ENCODE measurements at places on chromosomes 7 and 10.
A peak's percentile ranks its signal among the peaks of the same experiment; 100 is the strongest.

GRCh38 chr7:137882261-137882668, 35.5 kb upstream of the DGKI start:
- DNase-seq, result no peak

GRCh38 chr10:8006274-8006999, 48.1 kb upstream of the GATA3 start:
- no peak for DNase-seq

DNA sequence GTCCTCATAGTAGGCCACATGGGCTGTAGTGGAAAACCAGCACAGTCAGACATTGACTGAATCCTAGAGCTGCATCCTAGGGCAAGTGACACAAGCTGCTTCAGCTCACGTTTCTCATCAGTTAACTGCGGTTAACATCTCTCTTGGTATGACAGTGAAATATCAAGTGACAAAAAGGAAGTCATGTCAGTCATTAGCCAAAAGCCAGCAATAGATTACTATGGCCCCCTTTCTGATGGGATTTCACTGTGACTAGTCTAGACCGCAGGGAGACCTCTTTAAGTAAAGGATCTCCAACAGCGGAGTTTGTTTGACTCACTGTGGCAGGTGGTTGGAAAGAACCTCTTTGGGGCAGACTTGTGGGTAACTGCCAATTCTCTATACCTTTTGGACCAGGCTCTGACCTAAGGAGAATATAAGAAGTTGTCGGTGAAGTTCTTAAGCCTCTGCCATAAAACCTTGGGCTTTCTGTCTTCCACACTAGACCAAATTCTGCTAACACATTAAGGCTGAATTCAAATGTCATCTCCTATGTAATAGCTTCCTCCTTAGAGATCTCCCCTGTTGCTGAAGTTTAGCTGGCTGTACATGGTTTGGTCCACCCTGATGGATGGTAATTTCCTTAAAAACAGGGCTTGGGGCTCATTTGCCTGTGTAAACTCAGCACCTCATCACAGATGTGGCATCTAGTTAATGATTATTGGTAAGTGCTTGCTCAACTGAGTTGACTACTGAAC, 115.3 kb downstream of the SGMS1 start:
- DNase-seq, result no peak

DNA sequence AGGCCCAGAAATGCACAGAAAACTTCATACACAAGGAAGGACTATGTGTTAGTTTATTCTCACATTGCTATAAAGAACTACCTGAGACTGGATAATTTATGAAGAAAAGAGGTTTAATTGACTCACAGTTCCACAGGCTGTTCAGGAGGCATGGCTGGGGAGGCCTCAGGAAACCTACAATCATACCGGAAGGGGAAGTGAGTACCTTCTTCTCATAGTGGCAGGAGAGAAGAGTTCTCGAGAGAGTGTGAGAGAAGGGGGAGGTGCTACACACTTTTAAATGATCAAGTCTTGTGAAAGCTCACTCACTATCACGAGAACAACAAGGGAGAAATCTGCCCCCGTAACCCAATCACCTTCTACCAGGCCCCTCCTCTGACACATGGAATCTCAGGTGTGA, 16.8 kb upstream of the RAMP3 start:
- no peak for DNase-seq

- DNase-seq, result no peak
Measured at GRCh38 chr7:144863320-144863647, 27.4 kb upstream of the TPK1 start.

DNA sequence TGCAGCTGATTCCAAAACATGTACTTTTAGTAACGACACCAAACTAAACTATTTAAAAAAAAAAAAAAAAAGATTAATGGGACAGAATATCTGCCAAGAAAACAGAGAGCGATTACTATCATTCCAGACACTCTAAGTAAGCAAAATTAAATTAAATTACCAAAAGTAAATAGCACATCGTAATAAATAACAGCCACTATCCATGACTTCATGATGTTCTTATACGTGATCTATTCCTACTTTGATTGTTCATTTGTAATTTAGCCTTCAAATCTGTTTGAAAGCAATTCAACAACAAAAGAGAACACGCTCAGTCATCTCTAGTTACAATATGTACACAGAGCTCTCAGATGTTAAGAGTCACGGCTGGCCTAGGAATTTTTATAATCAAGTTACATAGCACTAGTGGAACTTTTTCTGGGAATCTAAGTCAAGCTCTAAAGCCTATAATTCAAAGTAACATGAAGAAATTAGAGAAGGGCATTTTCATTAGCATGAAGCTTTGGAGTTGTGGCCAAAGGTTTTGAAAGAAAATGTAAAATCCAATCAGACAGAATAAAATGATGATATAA, 241.7 kb upstream of the NEBL start:
- no peak for DNase-seq

DNA sequence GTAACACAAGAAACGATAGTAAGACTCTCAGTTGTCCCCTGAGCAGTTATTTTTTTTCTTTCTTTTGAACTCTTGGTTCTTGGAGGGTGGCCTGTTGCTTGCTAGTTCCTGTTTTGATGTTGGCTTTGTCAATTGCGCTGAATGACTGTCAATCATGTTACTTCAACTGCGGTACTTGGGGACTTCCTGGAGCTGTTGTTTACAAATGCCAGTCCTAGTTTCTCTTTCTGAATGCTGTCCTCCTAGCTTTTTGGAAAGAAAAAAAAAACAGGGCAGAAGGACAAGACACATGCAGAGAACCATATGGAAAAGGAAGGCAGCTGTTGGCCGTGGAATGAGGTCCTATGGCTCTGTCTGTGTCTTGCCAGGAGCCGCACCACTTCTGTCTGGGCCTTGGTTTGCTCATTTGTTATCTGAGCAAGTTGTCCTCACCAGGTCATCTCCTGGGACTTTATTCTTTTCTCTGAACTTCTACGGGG, 7.0 kb upstream of the PDCD4 start:
- DNase-seq, result peak; percentile 35

GRCh38 chr7:117281562-117281961, 41.3 kb downstream of the WNT2 start:
- DNase-seq, result no peak

- no peak for DNase-seq
Measured at GRCh38 chr10:84596585-84596984, 268.2 kb downstream of the CCSER2 start.

GRCh38 chr10:76558586-76558985, 1079.0 kb downstream of the KCNMA1 start:
- no peak for DNase-seq

DNA sequence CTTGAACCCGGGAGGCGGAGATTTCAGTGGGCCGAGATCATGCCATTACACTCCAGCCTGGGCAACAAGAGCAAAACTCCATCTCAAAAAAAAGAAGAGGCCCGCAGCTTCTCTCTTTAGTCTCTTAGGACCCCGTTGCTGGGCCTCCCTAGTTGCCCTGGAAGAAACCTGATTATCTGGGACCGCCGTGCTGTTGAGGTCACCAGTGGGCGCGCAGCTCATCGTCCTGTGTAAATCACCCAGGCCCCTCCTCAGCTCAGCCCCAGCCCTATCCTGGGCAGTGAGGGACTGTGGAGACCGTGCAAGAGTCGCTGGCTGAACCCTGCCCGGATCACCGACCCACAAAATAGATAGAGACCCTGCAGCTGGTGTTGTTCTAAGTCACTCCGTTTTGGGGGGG, 85.0 kb downstream of the UNCX start:
- no peak for DNase-seq

GRCh38 chr7:116708248-116708647, 36.3 kb downstream of the MET start:
- DNase-seq, result no peak

GRCh38 chr7:156999958-157000726, 10.3 kb downstream of the MNX1 start:
- DNase-seq, result no peak

DNA sequence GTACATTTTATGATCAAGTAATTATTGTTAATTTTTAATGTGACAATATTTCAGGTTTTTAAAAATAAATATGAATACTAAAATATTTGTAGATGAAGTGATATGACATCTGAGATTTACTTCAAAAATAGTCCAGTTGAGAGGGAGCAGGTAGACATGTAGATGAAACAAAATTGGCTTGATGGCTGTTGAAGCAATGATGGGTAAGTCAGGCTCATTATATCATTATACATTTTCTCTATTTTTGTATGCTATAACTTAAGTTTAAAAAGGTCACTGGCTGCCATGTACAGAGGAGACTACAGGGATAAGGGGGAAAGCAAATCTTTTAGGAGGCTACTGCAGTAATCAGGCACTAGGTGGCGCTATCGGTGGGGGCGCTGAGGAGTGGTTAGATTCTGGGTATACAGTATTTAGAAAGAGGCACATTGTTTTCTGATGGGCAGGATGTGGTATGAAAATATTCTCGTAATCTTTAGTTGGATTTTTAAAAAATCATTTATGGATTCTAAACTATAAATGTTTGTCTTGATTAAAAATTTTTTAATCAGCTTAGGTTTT, 189.8 kb upstream of the IMMP2L start:
- DNase-seq, result peak; percentile 29

DNA sequence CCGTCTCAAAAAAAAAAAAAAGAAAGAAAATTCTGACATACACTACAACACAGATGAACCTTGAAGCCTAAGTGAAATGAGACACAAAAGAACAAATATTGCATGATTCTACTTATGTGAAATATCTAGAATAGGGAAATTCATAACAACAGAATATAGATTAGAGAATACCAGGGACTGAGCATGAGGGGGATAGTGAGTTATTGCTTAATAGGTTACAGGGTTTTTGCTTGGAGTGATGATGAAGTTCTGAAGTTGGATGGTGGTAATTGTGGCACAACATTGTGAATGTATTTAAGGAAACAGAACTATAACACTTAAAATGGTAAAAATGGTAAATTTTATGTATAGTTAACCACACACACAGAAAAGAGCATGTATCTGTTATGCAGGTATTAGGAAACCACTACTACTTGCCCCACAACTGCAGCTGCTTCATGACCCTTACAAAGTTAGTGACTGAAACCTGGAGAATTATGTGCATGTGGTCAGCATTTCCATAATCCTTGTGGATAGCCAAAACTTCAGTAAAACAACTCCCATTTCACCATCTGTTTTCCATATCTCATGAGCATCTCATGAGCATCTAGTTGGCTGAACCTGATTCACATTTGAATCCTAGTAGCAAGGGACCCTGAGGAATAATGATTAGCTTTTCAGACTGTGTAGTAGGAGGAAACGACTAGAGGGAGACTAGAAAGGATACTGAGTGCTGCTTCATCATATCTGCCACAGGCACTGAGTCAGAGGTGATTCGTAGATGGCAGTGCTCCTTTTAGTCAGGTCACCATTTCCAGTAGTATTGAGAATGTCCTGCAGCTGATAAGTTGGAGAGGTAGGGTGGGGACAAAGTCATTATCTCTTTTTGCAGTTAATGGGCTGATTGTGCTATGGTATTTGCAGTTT, 26.3 kb downstream of the SAMD8 start:
- DNase-seq, result no peak

DNA sequence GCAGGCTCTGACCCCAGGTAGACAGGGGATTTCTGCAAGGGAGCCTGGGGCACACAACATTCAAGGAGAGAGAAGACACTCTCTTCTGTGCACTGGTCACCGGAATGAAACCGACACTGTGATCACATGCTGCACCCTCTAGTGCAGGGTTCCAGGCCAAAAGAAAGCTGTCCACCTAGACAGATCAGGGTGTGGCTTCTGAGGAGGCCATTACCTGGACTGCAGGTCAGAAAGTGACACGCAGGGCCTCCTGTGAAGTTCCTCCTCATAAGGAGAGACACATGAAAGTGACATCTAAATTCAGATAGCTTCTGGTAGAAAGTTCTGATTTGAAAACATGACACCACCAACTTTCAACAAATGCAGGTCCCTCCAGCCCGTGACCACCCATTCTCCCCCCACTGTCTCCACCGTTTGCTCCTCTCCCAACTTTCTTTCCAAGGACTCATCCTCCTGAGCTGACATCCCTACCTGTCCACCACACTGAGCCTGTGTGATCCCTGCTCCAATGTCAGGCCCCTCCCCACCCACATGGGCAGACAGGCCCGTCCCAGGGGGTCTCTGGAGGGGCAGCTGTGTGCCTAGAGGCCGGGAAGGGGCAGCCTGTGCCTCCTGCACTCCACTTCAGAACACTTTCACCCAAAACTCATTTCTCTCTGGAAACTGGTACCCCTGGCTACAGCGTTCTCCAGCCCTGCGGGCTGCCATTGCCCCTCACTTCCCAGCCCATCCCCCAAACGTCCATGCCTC, 198.0 kb downstream of the TNS3 start:
- DNase-seq, result no peak

- no peak for DNase-seq
Measured at GRCh38 chr10:102016416-102016815, 39.6 kb downstream of the ARMH3 start.

- no peak for DNase-seq
Measured at GRCh38 chr10:67803588-67804394, 34.2 kb downstream of the DNAJC12 start.

- DNase-seq, result no peak
Measured at GRCh38 chr10:105113666-105114065, 472.6 kb downstream of the SORCS3 start.

GRCh38 chr10:10589540-10590303, 427.9 kb upstream of the CELF2 start:
- no peak for DNase-seq

GRCh38 chr7:71987200-71987767, 424.9 kb downstream of the CALN1 start:
- no peak for DNase-seq

DNA sequence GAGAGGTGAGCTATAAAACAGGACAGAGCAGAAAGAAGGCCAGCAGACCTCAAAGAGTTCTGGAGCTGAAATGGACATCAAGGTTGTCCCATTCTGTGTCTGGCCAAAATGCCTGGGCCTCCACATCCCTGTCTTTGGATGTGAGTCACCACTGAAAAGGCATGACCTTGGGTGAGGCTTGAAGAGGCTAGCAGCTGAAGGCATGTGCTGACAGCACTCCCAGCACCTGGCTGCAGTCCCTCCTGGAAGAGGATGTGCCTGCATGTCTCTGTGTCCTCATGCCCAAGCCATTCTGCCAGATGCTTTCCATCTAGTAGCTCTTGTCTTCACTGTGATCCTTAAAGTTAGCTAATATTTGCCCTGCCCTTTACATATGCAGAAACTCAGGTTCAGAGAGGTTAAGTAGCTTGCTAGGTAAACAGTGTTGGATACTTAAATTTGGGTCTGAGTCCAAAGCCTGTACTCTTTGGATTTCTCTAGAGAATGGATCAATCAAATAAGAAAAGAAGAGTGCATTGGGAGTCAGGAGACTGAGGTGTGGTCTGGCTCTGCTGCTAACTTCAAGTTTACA, 35.8 kb downstream of the HECW1 start:
- DNase-seq, result no peak

GRCh38 chr7:15989194-15989593, 302.7 kb upstream of the MEOX2 start:
- DNase-seq, result no peak
